ENCODE measurements at places on chromosomes 4 and X. TPM values are rescaled to one million over a fixed set of nuclear protein-coding genes. Genes with fewer than 3 reads are reported as not detected.

CLNK gene
- total RNA-seq, result not detected

GRCh38 chr4:165248102-165248501 lies 40.7 kb downstream of the KLHL2 start:
- no peak for DNase-seq

RXFP1 gene
- not detected for total RNA-seq

DNA sequence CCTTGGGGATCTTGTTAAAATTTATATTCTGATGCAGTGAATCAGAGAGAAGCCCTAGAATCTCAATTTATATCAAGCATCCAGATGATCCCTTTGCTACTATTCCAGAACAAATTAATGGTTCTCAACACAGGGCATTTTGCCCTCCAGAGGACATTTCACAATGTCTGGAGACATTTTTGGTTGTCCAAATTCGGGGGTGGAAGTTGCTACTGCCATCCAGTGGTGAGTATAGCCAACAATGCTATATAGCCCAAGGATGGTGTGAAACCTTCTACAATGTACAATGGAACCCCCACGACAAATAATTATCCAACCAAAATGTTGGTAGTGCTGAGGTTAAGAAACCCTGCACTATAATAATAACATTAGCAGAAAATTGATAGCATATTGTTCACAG lies 2440.0 kb downstream of the PCDH7 start:
- DNase-seq, result peak; percentile 62

GRCh38 chr4:178271386-178271785 lies 829.1 kb upstream of the AGA start:
- DNase-seq, result no peak

ARX gene
- total RNA-seq, result not detected

GRCh38 chr4:82436130-82436529 lies 5.7 kb downstream of the ENOPH1 start:
- DNase-seq, result no peak

GRCh38 chr4:61896634-61897033 lies 696.5 kb downstream of the ADGRL3 start:
- no peak for DNase-seq

DNA sequence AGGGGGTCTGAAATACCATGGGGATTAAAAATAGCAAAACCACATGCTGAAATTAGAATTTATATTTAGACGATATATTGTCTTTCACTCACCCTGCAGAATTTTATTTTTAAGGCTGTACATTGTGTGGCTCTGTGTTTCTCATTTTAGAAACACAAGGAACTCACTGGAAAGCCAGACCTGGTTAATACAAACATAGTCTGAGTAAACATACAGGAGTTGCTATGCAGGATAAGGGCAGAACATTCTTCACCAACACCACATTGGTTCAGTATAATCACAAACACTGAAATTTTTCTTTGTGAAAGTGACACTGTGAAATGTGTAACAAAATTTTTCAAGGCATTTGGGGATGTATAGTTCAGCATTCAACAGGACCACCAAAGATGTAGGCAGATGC lies 115.5 kb downstream of the ARX start:
- no peak for DNase-seq

GRCh38 chrX:153885208-153885787 lies 675 bp downstream of the L1CAM start:
- no peak for DNase-seq

DNA sequence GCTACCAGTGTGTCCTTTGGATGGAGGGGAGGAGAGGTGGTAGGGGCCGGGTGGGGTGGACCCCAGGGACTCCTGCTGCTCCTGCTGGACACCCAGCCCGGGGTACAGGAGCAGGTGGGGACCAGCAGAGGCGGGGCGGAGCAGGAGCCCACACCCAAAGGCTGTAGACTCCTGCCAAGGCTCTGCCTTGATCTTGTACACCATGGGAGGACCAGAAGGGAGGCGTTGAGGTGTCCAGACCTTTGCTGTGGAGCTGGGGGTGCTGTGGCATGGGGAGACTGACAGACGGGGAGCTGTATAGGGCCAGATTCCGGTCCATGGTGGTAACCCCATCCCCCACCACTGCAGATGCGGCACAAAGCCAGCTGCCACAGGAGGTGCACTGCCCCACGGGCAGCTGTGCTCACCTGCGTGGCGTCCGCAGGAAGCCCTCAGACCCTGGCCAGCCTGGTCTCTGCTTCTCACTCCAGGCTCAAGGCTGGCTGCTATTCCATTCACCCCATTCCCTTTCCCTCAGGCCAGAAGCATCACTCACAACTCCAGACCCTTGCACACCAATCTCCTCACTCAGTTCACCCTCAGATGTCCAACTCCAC lies 5.0 kb upstream of the SLC26A1 start:
- DNase-seq, result no peak

- DNase-seq, result no peak
Measured at GRCh38 chr4:39609454-39609931, 29.2 kb downstream of the SMIM14 start.

DNA sequence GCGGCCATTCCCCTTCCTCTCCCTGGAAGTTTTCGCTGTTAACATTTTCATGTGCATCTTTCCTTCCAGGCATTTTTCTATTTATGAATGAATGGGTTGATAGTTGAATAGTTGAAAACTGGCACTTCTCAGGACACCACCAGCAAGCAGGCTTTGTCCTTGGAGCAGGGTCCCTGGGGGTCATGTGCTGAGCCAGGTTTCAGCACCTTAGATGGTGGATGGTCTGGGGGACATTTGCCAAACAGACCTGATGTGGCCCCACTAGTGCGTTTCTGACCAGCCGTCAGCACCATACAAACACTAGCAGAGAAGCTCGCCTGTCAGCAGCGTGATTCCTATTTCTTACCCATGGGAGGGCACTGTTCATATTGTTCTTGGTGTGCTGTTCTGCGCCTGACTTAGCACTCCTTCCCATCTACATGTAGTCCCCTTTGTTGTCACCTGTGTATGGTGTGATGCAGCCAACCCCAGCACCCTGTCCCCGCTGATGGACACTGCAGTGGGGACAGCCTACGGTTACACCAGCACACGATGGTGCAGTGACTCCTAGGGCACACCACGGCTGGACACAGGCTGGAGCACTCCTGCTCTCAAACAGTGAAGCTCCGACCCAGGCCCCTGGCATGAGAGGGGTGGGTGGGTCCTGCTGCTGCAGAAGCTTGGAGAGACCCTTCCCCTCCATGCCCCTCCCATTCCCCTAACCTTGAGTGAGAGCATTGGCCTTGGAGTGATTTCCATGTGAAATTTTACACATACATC lies 27.2 kb upstream of the WFS1 start:
- no peak for DNase-seq

GLRA2 gene
- not detected for total RNA-seq

DNA sequence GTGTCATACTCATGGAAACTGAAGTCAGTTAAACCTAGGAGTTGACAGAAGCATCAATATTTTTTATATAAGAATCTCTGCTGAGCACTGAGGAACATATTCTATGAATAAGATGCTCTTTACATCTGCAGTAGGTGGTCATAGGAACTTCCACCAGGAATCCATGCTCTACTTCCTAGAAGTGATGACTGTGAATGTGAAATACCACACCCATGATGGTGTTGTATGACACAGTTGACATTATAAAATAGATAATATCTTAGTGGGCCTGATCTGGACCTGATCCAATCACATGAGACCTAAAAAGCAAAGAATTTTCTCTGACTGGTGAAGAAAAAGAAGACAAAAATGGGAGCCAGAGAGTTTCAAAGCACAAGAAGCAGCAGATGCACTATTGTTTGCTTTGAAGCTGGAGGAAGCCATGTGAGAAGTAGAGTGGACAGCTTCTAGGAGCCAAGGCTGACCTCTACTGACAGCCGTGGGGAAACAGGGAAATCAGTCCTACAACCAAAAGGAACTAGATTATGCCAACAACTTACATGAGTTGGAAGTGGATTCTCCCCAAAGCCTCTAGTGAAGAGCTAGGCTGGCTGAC lies 68.6 kb upstream of the HS3ST1 start:
- no peak for DNase-seq

DNA sequence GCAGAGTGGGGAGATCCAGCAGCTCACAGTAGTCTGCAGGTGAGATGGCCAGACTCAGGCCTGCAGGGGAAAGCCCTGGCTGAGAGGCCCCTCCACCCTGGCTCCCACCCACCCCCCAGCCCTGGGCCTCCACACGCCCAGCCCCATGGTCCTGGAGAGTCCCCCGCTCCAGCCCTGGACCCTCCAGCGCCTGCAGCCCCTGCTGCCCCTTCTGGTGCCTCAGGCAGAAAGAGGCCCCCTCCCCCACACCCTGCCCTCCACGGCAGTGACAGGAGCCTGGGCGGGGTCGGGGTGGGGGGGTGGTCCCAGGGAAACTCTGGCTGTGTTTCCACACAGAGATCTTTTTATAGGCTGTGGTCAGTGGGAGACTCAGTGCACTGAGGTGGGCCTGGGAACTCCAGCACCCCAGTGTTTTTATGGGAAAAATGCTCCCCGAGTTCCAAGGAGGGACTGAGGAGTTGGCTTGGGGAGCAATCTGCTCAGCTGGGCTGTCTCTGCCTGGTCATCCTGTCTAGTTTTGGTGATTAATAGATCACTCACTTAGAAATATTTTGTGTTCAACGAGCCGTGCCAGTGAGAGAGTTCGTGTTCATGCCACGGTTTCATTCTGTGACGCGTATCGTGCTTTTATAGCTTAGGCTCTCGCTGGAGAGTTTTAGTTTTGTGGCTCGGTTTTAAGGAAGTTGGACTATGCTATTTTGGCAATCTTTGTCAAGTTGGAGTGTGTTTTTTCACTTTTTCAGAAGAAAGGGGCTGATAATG lies 53.1 kb upstream of the HGFAC start:
- DNase-seq, result no peak

SPANXB1 gene
- total RNA-seq, result 2.2 TPM

SMIM10L2A gene
- 0.25 TPM for total RNA-seq

DNA sequence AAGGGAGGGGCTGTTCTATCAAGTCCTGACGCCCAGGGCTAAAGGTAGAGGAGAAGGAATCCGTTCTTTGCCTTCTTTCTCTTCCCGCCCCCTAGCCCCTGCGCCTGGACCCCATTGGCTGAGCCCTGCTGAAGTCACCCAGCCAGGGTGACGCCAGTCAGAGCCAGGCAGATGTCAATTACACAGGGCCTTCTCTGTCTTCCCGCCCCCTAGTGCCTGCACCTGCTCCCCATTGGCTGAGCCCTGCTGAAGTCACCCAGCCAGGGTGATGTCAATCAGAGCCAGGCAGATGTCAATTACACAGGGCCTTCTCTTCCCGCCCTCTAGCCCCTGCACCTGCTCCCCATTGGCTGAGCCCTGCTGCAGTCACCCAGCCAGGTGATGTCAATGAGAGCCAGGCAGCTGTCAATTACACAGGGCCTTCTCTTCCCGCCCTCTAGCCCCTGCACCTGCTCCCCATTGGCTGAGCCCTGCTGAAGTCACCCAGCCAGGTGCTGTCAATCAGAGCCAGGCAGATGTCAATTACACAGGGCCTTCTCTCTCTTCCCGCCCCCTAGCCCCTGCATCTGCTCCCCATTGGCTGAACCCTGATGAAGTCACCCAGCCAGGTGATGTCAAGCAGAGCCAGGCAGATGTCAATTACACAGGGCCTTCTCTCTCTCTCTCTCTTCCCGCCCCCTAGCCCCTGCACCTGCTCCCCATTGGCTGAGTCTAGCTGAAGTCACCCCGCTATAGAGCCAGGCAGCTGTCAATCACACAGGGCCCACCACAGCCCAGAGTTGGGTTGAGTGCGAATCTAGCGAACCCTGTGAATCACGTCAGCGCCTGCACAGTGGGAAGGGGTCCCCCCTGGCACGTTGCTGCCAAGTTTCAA lies 46.4 kb downstream of the ASMT start:
- no peak for DNase-seq

DNA sequence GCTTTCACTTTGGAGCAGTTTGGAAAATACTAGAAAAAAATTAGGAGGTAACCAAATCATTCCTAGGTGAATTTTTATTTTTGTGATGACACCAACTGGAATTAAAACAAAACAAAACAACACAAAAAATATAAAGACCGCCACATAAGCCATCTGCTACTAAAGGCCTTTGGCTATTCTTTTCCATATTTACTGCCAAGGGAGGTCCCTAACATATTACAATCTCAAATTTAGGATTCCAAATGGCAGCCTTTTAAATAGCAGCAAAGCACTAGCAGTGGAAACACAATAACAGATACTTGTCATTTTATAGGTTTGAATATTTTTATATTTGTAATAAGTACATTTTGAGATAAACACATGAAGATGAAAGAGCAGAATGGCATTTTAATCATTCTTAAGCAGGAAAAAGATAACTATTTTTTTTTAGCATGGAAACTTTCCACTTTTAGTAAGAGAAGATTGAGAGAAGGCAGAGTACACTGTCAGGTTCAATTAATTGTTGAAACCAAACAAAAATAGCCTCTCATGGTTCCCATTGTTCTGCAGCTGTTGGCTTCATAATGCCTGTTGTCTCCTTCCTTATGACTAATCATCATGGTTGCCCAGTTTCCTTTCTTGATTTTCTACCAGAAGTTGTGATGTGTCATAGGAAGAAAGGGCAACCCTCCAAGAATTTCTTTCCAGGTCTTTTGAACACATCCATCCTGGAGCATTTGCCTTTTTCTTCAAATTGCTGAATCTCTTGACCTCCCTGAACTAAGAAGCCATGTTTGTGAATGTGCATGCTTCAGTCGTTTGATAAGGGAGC lies 219.0 kb upstream of the EMCN start:
- DNase-seq, result peak; percentile 69

DNA sequence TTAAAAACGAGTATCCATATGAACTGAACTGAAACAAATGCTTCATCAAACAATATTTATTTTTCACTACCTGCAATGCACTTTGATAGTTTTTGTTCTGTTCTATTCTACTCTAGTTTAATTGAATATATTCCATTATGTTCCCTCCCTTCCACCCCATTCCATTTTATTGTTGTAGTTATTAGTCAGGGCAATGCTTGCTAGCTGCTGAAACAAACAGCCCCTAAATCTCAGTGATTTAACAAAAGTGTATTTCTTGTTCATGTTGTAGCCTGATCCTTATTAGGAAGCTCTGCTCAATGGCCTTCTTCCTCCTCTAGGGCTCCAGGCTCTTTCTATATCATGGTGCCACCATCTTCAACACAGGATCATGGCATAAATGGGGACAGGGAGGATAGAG lies 122.3 kb upstream of the RAI2 start:
- DNase-seq, result no peak

CSAG2 gene
- not detected for total RNA-seq

CABS1 gene
- total RNA-seq, result not detected

- DNase-seq, result no peak
Measured at GRCh38 chr4:82776925-82777542, 21.6 kb downstream of the SCD5 start.

DMRTC1B gene
- not detected for total RNA-seq

PPP1R2C gene
- not detected for total RNA-seq

- no peak for DNase-seq
Measured at GRCh38 chr4:75924309-75924827, 16.4 kb downstream of the NAAA start.
